ENCODE measurements at places on chromosomes 12 and 14.

- DNase-seq = no peak
Measured at GRCh38 chr14:98189944-98190343, 1082.1 kb downstream of the BCL11B start.

GRCh38 chr12:107912421-107913004 lies 138.0 kb downstream of the ASCL4 start:
- no peak for DNase-seq

DNA sequence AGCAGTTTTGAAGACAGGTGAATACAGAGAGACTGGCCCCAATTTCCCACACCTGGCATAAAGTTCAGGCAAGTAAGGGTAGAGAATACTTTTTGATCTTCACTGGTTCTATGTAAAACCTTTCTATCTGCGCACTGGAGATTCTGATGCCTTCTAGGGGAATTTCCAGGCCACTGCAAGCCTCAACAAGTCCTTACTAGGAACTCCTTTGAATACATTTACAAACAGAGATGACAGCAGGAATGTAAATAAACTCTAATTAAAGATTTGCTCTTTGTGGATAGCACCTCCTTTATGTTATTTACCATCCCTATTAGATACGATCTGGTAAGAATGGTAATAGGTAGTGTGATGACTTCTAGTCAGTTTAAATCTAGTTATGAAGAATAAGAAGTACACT lies 69.2 kb downstream of the NTN4 start:
- no peak for DNase-seq

GRCh38 chr12:75876832-75877762 lies 154.5 kb downstream of the PHLDA1 start:
- no peak for DNase-seq

- no peak for DNase-seq
Measured at GRCh38 chr12:104602406-104602805, 145.7 kb downstream of the CHST11 start.

Measured in AML-193 (cell line).